ENCODE measurements at places on chromosomes 2 and 18.

DNA sequence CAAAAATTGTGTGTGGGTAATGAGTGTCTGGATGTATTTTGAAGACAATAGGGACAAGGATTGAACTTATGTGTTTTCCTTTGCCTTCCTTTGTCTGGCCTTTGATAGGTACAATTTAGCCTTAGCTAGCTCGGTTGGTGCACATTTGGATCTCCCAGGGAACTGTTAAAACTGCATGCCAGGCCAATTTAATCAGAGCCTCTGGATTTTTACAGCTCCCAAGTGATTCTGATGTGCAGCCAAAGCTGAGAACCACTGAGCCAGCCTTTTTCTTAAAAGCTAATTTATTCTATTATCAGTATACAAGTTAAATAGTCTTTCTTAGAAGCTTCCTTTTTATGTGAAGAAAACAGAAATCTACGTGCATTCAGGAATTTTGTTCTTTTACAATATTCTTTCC, 25.0 kb downstream of the PLEK start:
- DNase-seq, result no peak

DNA sequence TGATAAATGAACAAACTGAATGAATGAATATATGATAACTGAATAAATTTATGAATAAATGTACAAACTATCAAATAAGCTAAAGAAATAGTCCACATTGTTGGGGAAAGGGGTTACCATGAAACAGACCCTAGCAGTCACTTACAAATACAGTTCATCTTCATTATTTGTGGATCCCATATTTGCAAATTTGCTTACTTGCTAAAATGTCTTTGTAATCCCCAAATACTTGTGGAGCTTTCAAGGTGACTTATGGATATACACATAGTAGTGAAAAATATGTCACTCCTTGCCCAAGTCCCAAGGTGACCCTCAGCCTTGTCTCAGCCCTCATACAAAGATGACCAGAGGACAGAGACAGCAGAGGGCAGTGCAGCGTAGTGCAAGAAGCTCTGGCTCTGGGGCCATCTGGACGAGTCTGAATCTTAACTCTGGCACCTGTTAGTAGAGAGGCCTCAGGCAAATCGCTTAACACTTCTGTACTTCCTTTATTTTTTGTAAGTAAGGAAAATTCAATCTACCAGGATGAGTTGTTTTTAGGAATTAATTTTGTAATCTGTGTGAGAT, 3.1 kb downstream of the PAIP2B start:
- peak; percentile 78 for DNase-seq

DNA sequence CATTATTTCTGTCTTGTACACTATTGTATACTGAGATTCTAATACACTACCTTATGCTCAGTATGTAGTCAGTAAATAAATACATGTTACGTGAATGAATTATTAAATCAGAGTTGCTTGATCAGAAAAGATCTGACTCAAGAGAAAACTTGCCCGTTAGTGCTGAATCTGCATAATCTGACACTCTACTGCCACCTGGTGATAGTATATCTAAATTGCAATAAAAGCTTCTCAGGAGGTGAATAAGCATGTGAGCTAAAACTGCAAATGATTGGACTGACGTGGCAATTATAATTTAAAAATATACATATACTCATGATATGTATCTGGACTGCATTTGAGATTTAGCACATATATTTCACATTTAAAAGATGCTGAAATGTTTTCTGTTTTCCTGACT, 70.4 kb downstream of the KIAA1328 start:
- no peak for DNase-seq

- no peak for DNase-seq
Measured at GRCh38 chr18:73733806-73734314, 413.8 kb downstream of the FBXO15 start.

GRCh38 chr2:10185046-10185445, 62.5 kb downstream of the RRM2 start:
- DNase-seq, result no peak

- DNase-seq, result peak; percentile 47
Measured at GRCh38 chr2:240231838-240232244, 91.4 kb upstream of the OTOS start.

Measured in islet precursor cell (in vitro differentiated cells).